ENCODE measurements at places on chromosomes 16 and 17.
A peak's percentile ranks its signal among the peaks of the same experiment; 100 is the strongest.

DNA sequence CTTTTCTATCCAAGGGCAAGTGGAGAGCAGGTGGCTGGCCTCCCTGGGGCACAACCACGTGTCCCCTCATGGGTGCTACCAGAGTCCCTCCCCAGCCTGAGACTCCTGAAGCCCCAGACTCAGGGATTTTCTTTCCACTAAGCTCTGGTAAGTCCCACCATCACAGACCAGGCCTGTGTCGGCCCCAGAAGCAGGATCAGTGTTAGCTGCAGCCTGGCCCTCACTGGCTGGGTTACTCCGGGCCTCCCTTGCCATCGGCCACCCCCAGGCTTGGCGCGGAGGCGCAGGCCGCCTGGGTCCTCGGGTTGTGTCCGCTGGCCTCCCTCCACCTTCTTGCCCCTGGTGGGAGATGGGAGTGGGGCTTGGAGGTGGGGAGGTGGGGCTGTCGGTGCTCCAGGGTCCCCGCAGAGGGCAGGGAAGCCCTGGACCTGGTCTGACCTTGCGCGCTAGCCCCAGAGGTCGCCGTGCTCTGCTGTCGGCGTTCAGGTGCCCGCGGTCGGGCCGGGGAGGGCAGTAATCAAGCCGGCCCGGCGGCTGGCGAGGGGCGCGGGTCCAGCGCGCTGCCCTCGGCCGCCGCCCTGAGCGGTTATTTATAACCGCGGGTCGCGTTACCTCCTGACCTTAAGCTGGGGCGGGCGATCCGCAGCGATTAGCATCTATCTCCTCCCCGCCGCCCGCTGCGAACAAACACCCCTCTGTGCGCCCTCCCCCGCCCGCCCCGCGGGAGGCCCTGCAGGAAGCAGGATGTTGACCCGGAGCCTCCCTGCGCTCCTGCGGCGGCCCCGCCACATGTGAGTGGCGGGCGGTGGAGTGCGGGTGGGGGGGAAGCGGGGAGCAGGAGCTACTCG is 78.1 kb upstream of the TOB1 start:
- peak; percentile 77 for DNase-seq

DNA sequence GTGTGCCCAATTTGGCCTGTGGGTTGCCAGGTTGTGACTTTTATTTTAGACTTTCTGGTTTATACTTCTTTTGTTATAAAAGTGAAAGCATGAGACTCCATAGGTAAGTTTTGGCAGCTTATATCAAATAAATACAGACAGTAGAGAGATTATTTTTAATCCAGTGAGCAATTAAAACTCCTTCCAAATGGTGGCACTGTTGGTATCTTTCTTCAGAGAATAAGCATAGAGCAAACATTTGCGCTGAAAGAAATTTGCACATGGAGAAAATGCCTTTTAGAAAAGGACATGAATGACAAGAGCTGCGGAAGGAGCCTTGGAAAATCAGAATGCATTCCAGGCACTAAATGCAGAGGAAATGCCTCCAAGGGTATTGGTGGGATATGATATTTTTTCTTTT is 46.1 kb upstream of the DNAJA2 start:
- DNase-seq: no peak

DNA sequence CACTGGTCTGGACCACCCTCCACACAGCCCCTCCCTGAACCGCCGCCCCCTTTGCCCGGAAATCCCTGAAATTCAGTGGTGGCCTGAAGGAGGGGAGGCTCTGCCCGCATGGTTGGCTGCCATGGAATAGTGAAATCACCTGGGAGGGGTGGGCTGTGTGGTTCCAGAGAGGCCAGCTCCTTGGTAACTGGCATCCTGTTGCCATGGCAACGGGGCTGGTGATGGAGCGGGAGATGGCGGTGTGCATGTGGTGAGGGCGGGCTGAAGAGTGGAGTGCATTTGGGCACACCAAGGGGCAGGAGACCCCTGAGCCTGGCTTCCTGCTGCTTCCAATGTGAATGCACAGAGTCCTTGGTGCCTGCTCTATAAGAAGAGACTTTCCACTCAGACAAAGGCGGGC is 2.4 kb downstream of the EFNB3 start:
- no peak for DNase-seq

- DNase-seq: no peak
Measured at GRCh38 chr17:49602783-49603182, 27.1 kb downstream of the NXPH3 start.

DNA sequence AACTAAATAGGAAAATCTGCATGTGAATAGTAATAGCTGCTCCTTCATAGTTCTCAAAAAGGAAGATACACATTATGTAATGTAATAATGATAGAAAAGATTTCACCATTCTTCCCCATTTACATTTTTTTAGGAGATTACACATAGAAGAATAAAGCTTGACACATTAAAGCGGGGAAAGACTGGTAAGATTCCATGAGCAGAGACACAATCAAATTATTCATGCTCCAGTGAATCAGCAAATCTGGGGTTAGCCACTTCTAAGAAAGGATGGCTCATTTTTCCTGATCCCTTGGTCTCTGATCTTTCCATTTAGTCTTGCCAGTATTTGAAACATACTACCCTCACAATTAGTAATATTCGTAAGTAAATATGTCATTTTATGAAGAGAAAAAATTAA is 81.9 kb downstream of the CA4 start:
- DNase-seq: no peak

DNA sequence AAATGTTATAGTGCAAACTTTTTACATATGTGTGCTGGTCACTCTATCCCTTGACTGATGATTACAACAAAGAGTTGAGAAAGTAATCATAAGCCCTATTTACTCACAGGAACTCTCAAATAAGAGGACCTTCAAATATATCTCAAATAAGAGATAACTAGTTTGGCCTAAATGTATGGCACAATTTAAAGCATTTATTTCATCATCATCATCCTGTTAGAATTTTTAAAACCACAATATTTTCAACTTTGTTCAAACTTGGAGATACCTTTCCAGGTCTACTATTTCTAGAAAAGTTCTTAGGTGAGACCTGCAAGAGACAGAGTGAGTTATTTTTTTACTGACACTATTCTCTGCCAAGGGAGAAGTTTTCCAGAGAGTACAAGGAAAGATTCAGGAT is 5.5 kb downstream of the CPPED1 start:
- no peak for DNase-seq

GRCh38 chr17:19652595-19652994 is 4.0 kb downstream of the ALDH3A2 start:
- DNase-seq: no peak

DNA sequence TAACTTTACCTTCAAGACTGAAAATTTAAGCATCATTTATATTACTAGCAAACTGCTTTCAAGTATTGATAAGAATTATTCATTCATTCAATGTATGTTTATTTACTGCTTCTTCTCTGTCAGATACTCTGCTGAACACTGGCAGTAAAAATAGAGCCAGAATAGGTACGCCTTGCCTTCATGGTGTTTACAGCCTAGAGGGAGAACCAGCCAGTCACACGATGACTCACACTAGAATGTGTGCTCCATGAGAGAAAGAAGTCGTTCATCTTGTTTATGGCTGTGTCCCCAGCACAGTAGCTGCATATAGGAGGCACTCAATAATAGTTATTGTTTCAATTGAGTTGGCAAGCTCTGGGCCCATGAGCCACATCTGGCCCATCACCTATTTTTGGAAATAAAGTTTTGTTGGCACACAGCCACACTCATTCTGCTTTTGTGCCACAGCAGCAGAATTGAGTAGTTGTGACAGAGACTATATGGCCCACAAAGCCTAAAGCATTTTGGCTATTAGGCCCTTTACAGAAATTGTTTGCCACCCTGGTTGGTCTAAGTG is 84.2 kb downstream of the TMC6 start:
- DNase-seq: no peak

- no peak for DNase-seq
Measured at GRCh38 chr17:15238057-15238456, 27.1 kb downstream of the PMP22 start.

- DNase-seq: no peak
Measured at GRCh38 chr16:86567701-86568581, 1.3 kb downstream of the FOXC2 start.

GRCh38 chr16:75012380-75013081 is 13.7 kb downstream of the ZNRF1 start:
- DNase-seq: no peak

- DNase-seq: no peak
Measured at GRCh38 chr17:69722518-69722917, 308.0 kb downstream of the MAP2K6 start.

- DNase-seq: no peak
Measured at GRCh38 chr17:66929591-66929990, 34.9 kb upstream of the CACNG4 start.

DNA sequence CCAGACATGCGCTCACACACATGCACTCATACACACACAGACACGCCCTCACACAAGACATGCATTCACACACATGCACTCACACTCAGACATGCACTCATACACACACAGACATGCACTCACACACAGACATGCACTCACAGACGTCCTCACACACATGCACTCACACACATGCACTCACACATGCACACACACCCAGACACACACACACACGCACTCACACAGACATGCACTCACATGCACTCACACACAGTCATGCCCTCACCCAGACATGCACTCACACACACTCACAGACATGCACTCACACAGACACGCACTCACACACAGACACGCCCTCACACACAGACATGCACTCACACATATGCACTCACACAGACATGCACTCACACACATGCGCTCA is 2.1 kb upstream of the ZNF469 start:
- DNase-seq: no peak

Measured in stimulated activated CD4-positive, alpha-beta T cell treated with anti-CD3 and anti-CD28 coated beads, Interleukin-4, amount 100 ng/mL, for 48 hours (primary cell).